ENCODE measurements at places on chromosomes 2 and 18. TPM values are rescaled to one million over a fixed set of nuclear protein-coding genes. Genes with fewer than 3 reads are reported as not detected.

AQP12B gene
- total RNA-seq = not detected

COL6A3 gene
- 0.14 TPM for total RNA-seq

VPS54 gene
- 16.2 TPM for total RNA-seq

RFTN2 gene
- not detected for total RNA-seq

TMEM237 gene
- total RNA-seq = 22.5 TPM

RANBP2 gene
- 27.3 TPM for total RNA-seq

GALNT14 gene
- total RNA-seq = 41.6 TPM

SPP2 gene
- total RNA-seq = not detected

C2orf66 gene
- 0.12 TPM for total RNA-seq

DYNAP gene
- total RNA-seq = not detected

APLF gene
- 0.66 TPM for total RNA-seq

C2orf81 gene
- total RNA-seq = 2.7 TPM

PLB1 gene
- 1.5 TPM for total RNA-seq

RGPD3 gene
- total RNA-seq = 0.13 TPM

RIT2 gene
- total RNA-seq = not detected

C2orf80 gene
- not detected for total RNA-seq

SERPINB10 gene
- total RNA-seq = not detected

KIF1A gene
- 0.83 TPM for total RNA-seq

SERPINB3 gene
- 0.10 TPM for total RNA-seq

SLC5A7 gene
- total RNA-seq = not detected

TTLL4 gene
- total RNA-seq = 22.1 TPM

CPLX4 gene
- total RNA-seq = not detected

ZBTB7C gene
- 0.33 TPM for total RNA-seq

ALPP gene
- total RNA-seq = 5.3 TPM

EHD3 gene
- 7.5 TPM for total RNA-seq

MYO1B gene
- total RNA-seq = 51.9 TPM

RAD51AP2 gene
- not detected for total RNA-seq

CRACDL gene
- total RNA-seq = 3.2 TPM

LDAH gene
- total RNA-seq = 15.4 TPM

CFAP221 gene
- total RNA-seq = not detected

NFATC1 gene
- 6.2 TPM for total RNA-seq

SULT1C2 gene
- 0.29 TPM for total RNA-seq

LHCGR gene
- not detected for total RNA-seq

SULT1C4 gene
- total RNA-seq = not detected

ERICH2 gene
- total RNA-seq = not detected

RESP18 gene
- not detected for total RNA-seq

SCTR gene
- not detected for total RNA-seq

TYW5 gene
- total RNA-seq = 8.3 TPM
